ENCODE measurements at places on chromosomes 4 and X.
A peak's percentile ranks its signal among the peaks of the same experiment; 100 is the strongest.

DNA sequence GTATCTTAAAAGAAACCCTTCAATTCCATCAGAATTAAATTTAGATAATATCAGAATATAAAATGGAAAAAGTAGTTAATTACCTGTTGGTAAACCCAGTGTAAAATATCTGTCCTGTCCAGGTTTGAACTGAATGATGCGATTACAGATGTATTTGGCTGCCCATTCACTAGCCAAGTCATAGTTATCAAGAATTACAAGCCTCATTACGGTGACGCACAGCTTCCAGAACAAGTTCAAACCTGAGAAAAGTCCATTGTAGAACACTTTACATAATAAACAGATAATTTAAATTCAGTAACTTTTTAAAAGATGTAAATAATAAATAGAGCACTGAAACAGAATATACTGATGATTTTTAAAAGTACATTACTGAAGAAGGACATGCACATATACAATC lies 4.4 kb downstream of the GNPDA2 start:
- H3K4me3 ChIP-seq, result no peak overlapping the region
- no peak overlapping the region for H3K27ac ChIP-seq
- peaks cover 25% of the 10 kb centered on the region for H3K4me1 ChIP-seq
- H3K27me3 ChIP-seq, result no peaks in the 10 kb centered on the region
- no peak for DNase-seq

DNA sequence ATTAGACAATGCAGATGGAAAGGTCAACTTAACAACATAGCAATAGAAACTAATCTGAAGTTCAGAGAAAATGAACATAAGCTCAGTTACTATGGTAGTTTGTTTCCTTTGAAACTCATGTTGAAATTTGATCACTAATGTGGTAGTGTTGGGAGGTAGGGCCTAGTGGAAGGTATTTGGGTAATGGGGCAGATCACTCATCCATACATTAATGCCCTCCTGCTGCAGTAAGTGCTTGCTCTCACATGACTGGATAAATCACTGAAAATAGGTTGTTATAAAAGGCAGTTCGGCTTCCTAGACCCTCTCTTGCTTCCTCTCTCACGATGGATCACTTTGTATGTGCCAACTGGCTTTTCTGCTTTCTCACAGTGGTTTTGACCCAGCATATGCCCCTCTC lies 567.4 kb upstream of the GALNT7 start:
- no peak overlapping the region for H3K27ac ChIP-seq
- no peaks in the 10 kb centered on the region for H3K4me1 ChIP-seq
- no peak for DNase-seq
- no peaks in the 10 kb centered on the region for H3K27me3 ChIP-seq
- no peaks in the 10 kb centered on the region for H3K36me3 ChIP-seq

- no peak overlapping the region for H3K4me3 ChIP-seq
- no peaks in the 10 kb centered on the region for H3K4me1 ChIP-seq
- H3K27ac ChIP-seq, result no peak overlapping the region
- H3K27me3 ChIP-seq, result no peaks in the 10 kb centered on the region
- peaks cover 30% of the 10 kb centered on the region for H3K36me3 ChIP-seq
Observed at GRCh38 chrX:9482408-9482807, 17.6 kb downstream of the TBL1X start.

DNA sequence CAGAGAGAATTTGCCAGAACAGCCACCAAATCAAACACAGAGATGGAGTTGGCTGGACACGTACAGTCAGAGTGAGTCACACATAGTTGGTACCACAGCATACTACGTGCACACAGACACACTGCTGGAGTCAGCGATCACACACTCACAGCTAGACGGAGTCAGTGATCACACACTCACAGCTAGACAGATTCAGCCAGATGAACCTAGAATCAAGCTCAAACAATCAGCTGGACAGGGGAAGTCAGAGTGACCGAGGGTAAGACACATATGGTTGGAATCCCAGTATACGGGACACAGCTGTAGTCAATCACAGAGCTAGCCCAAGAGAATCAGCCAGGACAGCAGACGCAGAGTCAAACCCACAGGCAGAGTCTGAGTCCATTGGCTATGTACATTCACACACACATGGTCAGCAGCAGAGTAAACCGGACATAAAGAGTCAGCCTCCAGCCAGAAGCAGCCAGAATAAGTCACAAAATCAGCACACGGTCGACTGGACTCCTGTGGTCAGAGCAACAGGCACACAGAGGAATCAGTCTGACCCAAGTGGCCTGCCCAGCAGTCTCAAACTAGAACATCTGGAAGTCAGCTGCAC lies 4.6 kb downstream of the SLC38A5 start:
- H3K27me3 ChIP-seq, result no peaks in the 10 kb centered on the region
- H3K4me1 ChIP-seq, result peaks cover 33% of the 10 kb centered on the region
- DNase-seq, result no peak
- H3K4me3 ChIP-seq, result peak overlapping the region; percentile 47

GRCh38 chrX:250965-251364 lies 30.2 kb upstream of the PLCXD1 start:
- H3K27me3 ChIP-seq, result no peaks in the 10 kb centered on the region

DNA sequence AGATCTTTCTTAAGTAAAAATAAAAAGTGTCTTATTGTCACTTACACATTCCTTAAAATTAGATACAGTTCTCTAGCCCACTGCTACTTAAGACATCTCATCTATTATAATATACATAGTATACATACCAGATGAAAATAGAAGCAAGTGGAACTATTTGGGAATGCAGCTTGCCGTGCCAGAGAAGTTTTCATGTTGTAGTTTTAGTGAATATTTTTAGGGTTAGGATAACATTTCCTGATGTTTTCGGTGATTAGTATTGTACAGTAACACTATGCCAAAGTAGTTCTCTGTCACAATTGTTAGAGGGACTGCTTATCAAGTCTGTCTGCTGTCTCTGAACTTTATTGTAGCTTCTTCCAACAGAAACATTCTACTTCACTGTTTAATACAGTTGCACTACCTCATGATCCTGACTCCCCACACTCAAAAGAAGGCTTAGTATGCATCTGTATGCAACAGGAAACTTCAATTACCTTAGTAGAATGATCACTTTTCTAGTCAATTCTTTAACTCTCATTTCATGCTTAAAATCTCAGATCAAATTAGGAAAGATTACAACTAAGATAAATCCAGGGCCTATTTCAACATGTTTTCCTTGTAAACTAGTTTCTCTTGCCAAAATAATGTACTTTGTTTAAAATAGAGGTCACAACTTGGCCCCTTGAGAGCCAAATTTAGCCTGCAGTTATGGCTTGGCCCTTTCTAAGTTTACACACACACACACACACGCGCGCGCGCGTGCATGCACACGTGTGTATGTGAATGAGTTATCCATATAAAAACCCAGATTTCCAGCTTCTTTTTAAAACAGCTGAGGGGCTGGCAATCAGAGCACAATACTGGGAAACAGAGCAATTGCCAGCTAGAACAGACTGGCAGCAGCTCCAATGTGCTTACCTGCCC lies 42.3 kb upstream of the SRPX start:
- DNase-seq, result no peak
- H3K36me3 ChIP-seq, result no peaks in the 10 kb centered on the region
- no peaks in the 10 kb centered on the region for H3K27me3 ChIP-seq

- H3K4me1 ChIP-seq, result no peaks in the 10 kb centered on the region
- no peak overlapping the region for H3K27ac ChIP-seq
- no peak overlapping the region for H3K4me3 ChIP-seq
- no peak for DNase-seq
- H3K27me3 ChIP-seq, result no peaks in the 10 kb centered on the region
Observed at GRCh38 chr4:157992038-157992705, 180.7 kb downstream of the GASK1B start.

DNA sequence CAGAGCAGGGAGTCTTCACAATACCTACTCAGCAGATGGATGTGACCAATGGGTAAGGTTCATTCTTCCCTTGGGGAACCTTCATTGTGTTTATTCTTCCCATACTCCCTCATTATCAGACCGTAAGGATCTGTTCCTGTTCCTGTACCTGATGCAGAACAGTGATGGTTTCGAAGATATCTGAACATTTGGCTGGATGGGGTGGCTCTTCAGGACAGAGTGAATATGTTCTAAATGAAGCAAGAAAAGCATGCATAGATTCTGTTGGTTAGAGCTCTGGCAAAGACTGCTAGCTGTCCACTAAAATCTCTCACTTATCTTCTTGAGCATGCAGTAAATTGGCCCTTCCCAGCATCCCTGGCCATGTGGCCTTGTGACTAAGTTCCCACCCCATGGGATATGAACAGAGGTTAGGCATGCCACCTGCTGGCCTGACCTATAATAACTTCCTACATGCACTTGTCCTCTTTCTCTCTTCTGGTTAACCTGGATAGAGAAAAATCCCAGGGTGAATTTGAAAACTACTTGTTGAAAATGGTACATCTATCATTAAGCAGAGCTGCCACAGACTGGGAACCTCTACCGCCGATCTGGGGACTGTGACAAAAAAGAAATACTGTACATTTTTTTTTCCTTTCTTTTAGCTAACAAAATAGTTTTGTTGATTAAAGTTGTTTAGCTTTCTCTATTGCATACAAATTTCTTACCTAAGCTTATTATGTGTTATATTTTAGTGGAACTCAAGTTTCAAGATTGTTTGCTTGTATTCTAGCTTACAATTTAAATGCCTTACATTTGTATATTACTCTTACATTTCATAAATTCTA lies 60.0 kb upstream of the BANK1 start:
- no peak overlapping the region for H3K27ac ChIP-seq
- DNase-seq, result peak; percentile 14
- no peaks in the 10 kb centered on the region for H3K4me1 ChIP-seq
- no peaks in the 10 kb centered on the region for H3K36me3 ChIP-seq

GRCh38 chr4:1240721-1241465 lies 8.0 kb downstream of the CTBP1 start:
- no peaks in the 10 kb centered on the region for H3K27me3 ChIP-seq
- H3K36me3 ChIP-seq, result peaks cover 19% of the 10 kb centered on the region
- DNase-seq, result no peak
- peaks cover 5% of the 10 kb centered on the region for H3K4me1 ChIP-seq
- H3K4me3 ChIP-seq, result no peak overlapping the region

- H3K4me3 ChIP-seq, result no peak overlapping the region
- H3K4me1 ChIP-seq, result no peaks in the 10 kb centered on the region
- no peak for DNase-seq
Observed at GRCh38 chr4:20272411-20272872, 20.7 kb downstream of the SLIT2 start.

- no peak for DNase-seq
- peaks cover 10% of the 10 kb centered on the region for H3K27me3 ChIP-seq
- H3K36me3 ChIP-seq, result no peaks in the 10 kb centered on the region
Observed at GRCh38 chr4:78069859-78070258, 12.7 kb downstream of the FRAS1 start.

GRCh38 chr4:80387390-80388283 lies 52.1 kb downstream of the CFAP299 start:
- DNase-seq, result no peak
- no peaks in the 10 kb centered on the region for H3K36me3 ChIP-seq
- H3K4me1 ChIP-seq, result no peaks in the 10 kb centered on the region
- H3K27me3 ChIP-seq, result no peaks in the 10 kb centered on the region
- no peak overlapping the region for H3K27ac ChIP-seq

DNA sequence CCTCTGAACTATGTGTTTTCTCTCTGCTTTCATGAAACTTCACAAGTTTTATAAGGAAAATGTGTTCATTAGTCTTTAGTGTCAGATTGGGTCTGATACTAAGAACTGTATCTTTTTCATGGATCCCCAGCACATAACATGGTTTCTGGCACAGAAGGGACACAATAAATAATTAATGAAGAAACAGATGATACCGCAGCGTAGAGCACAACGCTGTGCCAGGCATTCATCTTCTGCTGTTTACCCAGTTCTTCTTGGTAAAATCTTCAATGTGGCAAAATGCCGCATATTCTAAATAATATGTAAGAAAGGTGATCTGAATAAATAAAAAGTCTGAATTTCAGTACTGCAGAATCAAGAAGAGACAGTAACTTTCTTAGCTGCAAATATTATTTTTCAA lies 12.3 kb downstream of the SCARB2 start:
- peaks cover 14% of the 10 kb centered on the region for H3K4me1 ChIP-seq
- H3K36me3 ChIP-seq, result no peaks in the 10 kb centered on the region
- DNase-seq, result no peak
- no peaks in the 10 kb centered on the region for H3K27me3 ChIP-seq

- no peaks in the 10 kb centered on the region for H3K36me3 ChIP-seq
- H3K27ac ChIP-seq, result no peak overlapping the region
- H3K4me3 ChIP-seq, result no peak overlapping the region
- no peak for DNase-seq
- H3K27me3 ChIP-seq, result no peaks in the 10 kb centered on the region
Observed at GRCh38 chrX:18884916-18885315, 99.0 kb downstream of the PHKA2 start.

DNA sequence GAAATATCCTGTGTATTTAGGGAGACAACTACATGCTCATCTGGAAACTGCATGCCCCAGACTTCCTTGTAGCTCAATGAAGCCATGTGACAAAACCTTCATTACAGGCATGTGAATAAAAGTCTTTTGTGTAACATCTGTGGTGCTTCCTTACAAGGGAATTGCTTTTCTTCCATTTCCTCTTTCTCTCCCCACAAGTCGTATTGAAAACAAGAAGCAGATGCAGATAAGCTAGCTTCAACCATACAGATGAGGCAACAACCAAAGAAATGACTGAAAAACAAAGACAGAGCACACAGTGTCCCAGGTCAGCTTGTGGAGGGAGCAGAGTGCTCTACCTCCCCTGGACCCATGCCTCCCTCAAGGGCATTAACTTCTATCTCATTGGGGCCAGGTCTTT lies 115.8 kb upstream of the INPP4B start:
- DNase-seq, result no peak
- peaks cover 5% of the 10 kb centered on the region for H3K27me3 ChIP-seq
- no peaks in the 10 kb centered on the region for H3K36me3 ChIP-seq
- H3K27ac ChIP-seq, result no peak overlapping the region
- no peaks in the 10 kb centered on the region for H3K4me1 ChIP-seq

DNA sequence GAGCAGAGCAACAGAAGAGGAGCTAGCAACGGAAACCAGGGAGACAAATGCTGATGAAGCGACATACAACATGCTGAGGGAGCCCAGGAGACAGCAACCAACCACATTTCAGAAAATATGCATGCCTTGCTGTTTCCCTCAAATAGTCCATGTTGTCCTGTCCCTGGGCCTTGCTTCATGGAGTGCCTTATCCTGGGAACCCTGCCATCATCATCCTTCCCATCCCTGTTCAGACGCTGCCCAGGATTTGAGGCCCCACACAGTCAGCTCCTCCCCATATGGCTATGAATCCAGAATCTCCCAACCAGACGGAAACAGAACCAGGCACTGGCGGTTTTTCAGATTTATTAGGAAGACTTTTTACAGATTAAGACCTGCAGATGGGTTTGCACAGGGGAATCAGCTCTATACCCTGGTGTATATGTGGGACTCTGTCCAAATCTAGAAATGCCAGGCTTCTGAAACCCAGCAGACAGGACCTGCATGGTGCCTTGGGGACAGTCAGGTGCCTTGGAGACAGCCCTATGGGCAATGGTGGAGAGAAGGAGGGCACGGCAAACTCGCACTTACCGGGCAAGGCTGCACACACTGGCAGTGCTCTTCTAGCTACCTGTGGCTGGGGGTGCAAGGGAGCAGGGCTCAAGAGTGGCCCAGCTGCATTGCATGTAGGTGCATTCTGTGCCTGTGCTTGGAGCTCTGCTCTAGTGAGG lies 199.7 kb upstream of the MAMLD1 start:
- no peaks in the 10 kb centered on the region for H3K27me3 ChIP-seq
- H3K27ac ChIP-seq, result no peak overlapping the region
- no peak for DNase-seq
- H3K4me3 ChIP-seq, result no peak overlapping the region

All from T-helper 2 cell treated with Interferon-gamma antibody and Interleukin-4, amounts not matched to agents 5 μg/mL and 100 μg/mL, for 36 hours (primary cell).